ENCODE measurements at places on chromosomes 11 and 22.

- no peak for DNase-seq
Observed at GRCh38 chr11:91998481-91998880, 226.1 kb upstream of the FAT3 start.

DNA sequence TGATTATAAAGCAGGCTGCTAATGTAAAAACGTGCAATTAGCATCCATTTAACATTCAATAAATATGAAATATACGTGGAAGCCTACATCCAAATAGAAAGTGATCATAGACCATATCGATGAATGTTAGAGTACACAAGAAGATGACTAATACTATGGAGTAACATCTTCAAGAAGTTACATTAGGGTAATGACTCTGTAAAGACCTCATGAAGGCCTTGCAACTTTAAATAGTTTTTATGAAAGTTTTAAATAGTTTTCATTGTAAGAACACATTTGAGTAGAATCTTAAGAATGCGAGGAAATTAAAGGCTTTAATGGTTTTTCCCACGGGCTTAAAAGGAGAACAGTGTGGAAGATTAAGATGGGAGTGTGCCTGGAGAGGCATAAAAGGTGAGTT lies 1.4 kb downstream of the TRIM34 start:
- peak; percentile 24 for DNase-seq

- no peak for DNase-seq
Observed at GRCh38 chr11:78667461-78667860, 92.8 kb upstream of the NARS2 start.

- DNase-seq: no peak
Observed at GRCh38 chr11:130876100-130876499, 40.2 kb downstream of the SNX19 start.

DNA sequence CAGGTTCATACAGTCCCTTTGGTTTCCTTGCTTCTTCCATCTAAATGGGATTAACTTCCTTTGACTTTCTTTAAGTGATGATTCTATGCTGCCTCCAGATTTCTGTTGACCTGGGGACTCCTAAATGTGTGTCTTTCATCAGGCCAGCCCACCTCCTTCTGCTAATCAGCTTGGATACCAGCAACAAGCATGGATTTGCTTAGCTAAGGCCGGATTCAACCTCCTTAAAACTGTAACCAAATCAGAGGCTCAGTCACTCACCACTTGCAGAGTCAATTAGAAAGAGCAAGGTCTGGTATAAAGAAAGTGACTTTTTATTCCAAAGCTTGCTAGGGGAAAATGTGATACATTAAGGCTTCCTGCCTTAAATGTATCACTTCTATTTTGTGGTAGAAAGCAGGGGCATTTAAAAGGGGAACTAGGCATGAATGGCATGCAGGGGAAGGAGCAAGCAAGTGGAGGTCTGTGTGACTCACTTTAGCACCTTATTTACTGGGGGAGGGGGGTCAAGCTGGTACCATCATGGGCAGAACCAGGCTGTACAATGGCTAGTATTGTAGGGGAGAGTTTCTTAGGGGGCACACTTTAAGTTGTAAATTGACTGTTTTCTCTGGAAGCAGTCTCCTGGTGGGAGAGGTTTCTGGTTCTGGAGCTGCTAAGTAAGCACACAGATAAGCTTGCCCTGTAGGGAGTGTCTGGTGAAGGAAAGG lies 239.0 kb upstream of the PDGFD start:
- no peak for DNase-seq

Measured in suppressor macrophage treated with lipopolysaccharide for 1 hour (primary cell).